ENCODE measurements at places on chromosomes 1 and 21.
A peak's percentile ranks its signal among the peaks of the same experiment; 100 is the strongest.

GRCh38 chr1:230043081-230043480 lies 24.0 kb upstream of the GALNT2 start:
- no peak for DNase-seq

DNA sequence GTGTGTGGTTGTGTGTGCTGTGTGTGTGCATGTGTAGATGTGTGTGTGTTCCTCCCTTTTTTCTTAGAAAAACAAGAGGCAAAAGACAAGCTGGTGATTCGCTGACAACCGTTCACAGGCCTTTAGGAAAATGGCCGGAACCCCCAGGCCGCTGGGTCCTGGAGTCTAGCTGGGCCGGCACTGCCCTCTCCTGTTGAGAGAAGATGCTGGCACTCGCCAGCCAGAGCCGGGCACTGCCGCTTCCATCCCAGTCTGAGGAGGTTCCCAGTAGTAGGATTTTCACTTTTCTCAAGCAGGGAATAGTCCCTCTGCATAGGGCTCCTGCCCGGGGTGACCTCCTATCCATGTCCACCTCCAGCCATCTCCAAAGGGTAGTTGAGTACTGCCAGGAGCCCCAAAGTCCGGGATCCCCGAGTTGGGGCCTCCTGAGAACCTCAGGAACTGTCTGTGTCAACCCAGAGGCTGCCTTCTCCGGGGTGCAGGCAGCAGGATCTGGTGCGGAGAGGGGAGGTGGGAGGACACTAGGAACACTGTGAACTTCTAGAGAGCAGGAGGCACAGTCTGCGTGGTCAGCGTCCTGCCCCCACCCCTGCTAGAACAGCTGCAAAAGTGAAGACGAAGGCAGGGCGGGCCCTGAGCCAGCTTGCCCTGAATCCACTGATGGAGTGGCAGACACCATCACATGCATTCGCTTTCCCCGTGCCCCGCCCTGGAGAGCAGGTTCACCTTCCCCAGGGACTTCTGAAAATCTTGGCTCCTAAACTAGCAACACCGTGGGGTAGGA lies 44.1 kb upstream of the ARHGEF16 start:
- no peak for DNase-seq

DNA sequence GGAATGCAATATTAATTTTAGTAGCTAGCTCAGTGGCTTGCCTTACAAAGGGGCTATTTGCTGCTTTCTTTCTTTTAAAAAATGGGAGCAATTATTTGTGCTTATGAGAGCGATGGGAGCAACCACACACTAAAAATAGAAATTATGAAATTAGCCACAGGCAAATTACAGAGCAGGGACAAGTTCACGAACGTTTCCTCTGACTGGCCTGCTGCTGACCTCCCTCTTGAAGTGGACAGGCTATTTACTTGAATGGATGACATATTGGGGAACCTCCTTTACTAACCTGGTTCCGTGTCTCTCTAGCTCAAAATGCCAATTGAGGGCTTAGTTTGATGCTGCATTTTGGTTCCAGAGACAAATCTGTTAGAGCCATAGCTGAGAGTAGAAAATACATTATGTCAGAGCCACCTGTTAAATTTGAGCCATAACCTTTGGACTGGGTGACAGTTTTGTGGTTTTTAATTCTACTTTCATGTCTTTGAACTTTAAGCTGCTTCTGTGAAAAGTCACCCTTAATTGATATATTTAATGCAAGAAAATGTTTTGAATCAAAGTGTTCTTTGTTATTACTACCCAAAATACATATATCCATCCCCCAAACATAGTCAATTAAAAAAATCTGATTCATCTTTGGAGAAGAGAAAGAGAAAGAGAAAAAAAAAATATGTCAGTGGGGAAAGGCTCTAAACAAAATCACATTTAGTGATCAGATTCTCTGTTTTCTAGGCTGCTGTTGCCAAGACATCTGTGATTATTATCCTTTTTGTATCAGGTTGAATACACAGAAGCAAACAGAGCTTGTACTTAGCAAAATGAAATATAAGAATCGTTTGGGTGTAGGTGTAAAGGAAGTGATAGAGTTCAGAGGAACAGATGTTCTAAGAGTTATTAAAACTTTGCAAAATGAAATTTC lies 351.9 kb downstream of the ADGRL2 start:
- DNase-seq = no peak

DNA sequence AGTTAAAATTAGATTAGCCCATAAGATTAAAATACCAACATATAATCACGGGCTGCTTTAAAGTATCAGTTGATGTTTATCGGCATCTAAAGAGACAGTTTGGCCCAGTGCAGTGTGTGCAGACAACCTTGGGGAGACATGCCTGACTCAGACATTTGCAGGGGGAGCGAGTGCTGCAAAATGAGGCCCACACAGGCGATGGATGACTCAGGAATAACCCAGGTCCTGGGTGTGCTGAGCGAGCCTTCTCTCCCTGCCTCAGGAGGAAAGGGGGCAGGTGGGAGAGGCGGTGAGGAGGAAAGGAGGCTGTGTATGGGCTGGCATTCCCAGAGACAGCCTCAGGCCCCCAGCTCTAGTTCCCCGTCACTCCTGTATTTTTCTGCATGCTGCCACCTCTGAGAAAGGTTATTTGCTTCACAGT lies 9.0 kb downstream of the SLC9A1 start:
- DNase-seq = no peak

DNA sequence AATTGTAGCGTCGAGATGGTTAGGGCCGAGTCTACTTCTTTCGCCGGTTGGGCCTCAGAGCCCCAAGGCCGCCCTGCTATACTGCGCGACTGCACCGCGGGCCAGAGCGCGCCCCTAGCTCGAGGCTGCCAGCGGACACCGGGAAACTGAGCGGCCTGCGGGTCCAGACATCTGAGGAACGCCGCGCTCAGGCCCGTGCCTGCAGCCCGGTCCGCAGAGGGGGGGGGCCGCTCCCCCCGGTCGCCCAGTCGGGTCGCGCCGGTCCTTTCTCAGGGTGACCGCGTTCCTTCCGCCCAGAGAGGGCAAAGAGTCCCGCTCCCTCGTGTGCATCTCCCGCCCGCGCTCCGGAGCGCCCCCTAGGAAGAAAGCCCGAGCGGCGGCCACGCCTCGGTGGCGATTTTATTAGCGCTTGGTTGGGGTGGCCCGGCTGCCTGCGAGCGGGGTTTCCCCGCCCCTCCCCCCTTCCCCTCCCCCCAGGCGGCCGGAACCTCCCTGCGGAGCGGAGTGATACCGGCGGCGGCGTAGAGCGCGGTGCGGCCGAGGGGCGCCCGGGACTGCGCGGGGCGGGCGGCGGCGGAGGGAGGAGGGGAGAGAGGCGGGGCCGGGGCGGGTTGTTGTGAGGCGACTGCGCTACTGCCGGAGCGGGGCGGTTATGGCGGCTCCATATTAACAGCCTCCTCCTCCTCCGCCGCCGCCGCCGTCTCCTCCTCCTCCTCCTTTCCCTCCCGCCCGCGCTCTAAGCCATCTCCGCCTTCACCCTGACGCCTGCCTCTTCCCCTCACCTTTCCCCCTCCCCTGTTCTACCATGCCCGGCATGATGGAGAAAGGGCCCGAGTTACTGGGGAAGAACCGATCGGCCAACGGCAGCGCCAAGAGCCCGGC lies at the start of gene RCOR3:
Gene RCOR3, plus strand, starts transcription at position 611 of the 882 bp plus-strand sequence. Its CDS starts 195 bp downstream, at position 806.
- peak; percentile 86 for DNase-seq

GRCh38 chr1:75707191-75707590 lies 17.3 kb upstream of the ACADM start:
- DNase-seq = no peak

- no peak for DNase-seq
Observed at GRCh38 chr1:240309769-240310168, 218.1 kb downstream of the FMN2 start.

DNA sequence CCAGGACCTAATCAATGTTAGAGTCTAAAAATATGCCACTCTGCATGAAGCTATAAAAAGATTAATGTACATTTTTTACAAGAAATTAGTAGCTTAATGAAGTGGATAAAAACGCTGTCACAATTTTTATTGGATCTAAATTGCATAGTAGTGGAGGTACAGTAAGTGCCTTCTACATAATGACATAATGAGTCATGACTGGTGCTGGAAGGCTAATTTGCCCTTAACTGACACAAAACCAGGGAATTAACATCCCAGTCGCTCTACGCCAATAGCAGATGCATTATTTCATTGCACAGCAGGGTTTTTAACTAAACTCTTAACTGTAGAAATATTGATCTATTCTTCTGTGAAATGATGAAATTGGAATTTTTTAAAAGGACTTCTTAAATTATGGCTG lies 33.3 kb downstream of the RRAGC start:
- DNase-seq = no peak

DNA sequence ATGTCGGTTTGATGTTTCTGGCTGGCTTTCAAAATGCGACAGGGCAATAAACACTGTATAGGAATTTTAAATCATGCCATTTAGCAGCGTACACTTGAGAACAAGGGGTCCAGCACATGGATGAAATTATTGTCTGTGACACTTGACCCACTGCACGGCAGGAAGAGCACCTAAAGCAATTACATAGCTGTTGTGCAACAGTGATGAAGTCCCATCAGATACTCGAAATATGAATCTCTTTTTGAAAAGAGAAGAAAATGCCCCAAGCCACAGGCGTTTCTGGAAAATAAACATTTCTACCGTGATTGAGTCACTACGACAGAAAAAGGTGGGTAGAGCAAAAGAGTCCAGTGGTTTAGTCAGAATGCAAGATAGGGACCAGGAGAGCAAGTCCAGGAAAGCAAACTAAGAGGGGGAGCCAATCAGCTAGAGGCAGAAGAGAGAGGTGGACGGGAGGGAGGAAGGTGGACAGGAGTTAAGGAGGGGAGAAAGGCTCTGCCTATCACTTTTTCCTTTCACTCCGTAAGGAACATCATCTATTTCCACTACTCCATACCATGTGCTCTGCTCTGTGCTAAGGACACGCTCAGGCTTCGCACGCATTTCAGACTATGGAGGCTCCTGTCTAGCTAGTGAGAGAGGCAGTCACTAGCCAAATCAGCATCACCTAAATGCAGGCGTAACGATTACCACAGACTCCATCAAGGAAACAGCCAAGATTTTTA lies 6.4 kb downstream of the DSCAM start:
- DNase-seq = no peak

- DNase-seq = no peak
Observed at GRCh38 chr1:37793773-37794371, at the start of gene MANEAL. Gene MANEAL (plus strand): TSS chr1:37793847. CDS start chr1:37794183, 336 bp downstream.

DNA sequence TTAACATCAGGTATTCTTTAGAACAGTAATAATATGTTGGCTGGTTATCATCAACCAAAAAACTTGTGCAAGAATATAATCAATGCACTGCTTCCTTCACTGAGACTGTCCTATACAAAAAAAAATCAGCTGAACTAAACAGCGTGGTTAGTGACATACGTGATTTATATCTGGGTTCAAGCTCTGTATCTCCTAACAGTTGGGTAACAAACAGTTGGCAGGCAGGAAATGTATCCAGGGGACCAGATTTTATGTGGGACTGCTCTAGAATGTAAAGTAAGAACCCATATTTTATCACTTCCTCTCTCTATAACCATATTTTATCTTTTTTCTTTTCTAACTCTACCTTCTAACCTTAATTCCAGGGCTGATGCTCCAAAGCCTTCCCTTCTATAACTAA lies 8.0 kb downstream of the ACBD6 start:
- no peak for DNase-seq

DNA sequence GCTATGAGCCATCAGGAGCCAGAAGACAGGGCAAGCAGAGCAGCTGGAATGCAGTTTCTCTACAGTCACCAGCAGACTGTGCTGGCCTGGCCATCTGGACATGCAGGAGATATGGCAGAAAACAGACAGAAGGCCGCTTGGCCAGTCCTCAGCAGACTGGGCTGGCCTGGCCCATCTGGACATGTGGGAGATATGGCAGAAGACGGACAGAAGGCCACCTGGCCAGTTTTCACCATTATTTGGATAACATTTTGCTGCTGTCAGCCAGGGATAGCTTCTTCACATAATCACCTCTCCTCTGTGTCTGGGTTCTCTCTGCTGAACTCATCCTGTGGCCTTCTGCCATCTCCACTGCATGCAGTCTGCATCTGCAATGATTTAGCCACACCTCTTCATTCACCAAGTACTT lies 25.0 kb upstream of the CACYBP start:
- no peak for DNase-seq

DNA sequence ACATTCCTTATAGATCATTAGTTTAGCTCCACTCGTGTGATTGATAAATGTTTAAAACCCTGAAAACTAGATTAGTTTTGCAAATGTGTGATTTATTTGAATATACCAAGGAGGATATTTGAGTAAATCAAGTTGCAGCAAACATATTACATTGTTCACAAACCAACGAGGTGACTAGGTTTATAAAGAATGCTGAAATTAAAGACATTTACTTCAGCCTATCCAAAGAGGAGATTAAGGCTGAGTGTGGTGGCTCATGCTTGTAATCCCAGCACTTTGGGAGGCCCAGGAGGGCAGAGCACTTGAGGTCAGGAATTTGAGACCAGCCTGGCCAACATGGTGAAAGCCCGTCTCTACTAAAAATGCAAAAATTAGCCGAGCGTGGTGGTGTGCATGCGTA lies 34.1 kb downstream of the VTCN1 start:
- DNase-seq = no peak

DNA sequence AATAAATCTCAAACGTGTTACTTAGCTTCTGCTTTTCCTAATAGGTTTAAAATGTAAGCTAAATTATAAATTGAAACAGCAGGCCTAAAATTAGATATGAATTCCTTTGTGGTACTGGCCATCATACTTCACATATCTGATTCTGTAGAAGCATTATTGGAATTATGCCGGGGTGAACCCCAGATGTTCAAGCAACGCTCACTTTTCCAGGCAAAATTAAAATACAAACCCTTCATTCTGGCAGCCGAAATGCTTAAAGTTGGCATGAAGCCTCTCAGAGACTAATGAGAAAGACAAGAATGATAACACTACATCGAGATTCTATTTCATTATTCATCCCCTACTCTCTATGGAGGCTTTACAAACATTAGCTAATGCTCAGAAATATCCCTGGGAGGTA lies 1352.7 kb upstream of the ADGRL2 start:
- DNase-seq = no peak

DNA sequence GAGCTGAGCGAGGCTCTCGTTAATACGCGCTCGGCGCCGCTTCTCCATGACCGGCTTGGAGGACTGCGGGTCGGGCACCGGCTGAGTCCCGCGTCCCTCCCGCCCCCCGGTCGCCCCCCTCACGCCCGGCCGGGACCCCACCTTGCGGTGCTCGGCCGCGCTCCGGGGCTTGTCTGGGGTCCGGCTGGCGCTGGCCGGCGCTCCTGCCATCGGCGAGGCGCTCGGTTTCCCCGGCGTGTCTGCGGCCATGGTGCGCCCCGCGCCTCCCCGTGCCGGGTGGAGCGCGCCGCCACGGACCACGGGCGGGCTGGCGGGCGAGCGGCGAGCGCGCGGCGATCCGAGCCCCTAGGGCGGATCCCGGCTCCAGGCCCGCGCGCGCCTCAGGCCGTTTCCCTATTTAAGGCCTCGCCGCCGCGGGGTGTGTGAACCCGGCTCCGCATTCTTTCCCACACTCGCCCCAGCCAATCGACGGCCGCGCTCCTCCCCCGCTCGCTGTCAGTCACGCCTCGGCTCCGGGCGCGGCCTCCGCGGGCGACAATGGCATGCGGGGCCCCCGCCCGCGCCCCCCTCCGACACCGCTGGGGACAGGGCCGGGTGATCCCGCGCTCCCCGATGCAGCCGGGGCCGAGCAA lies at the start of gene HES4:
Gene HES4, minus strand, starts transcription at position 373 of the 632 bp plus-strand sequence. Its CDS starts 124 bp downstream, at position 249.
- peak; percentile 49 for DNase-seq

Measured in activated CD4-positive, alpha-beta T cell treated with anti-CD3 and anti-CD28 coated beads for 1 hour (primary cell).